Fibroblast of gingiva (primary cell): ENCODE measurements at places on chromosomes 11 and 22.

DNA sequence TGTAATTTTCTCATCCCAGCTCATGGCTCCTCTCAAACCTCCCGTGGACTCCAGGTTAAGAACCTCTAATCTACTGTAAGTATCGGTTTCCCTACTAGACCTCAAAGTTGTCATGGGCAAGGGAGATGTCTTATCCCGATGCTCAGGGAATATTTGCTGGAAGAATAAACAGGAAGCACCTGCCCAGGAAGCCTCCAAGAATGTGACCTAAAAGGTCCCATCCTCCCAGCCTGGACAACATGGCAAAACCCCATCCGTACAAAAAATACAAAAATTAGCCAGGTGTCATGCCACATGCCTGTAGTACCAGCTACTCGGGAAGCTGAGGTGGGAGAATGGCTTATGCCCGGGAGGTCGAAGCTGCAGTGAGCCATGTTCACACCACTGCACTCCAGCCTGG is 62.4 kb downstream of the APOL1 start:
- DNase-seq: no peak

DNA sequence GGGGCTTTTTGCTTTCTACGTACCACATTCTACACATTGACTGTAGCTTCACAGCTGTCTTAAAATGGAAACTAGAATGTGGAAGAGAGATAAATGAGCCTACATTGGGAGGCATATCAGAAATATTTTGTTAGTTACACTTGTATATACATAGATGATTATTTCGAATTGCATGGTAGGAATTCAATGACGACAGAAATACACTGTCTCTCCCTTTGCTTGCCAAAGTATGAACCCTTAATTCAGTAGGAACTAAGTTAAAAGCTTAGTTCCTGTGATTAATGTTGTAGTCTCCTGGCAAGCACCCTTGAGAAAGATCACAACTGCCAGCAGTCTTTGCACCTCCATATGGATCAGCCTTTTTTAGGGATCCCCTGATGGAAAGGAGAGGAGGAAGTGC is 10.1 kb downstream of the C11orf87 start:
- DNase-seq: no peak

- DNase-seq: peak; percentile 81
Observed at GRCh38 chr11:117010808-117011540, 87.3 kb downstream of the SIK3 start.

- no peak for DNase-seq
Observed at GRCh38 chr11:43489869-43490465, 131.2 kb downstream of the TTC17 start.

- DNase-seq: no peak
Observed at GRCh38 chr11:94477624-94478023, 16.0 kb downstream of the MRE11 start.

DNA sequence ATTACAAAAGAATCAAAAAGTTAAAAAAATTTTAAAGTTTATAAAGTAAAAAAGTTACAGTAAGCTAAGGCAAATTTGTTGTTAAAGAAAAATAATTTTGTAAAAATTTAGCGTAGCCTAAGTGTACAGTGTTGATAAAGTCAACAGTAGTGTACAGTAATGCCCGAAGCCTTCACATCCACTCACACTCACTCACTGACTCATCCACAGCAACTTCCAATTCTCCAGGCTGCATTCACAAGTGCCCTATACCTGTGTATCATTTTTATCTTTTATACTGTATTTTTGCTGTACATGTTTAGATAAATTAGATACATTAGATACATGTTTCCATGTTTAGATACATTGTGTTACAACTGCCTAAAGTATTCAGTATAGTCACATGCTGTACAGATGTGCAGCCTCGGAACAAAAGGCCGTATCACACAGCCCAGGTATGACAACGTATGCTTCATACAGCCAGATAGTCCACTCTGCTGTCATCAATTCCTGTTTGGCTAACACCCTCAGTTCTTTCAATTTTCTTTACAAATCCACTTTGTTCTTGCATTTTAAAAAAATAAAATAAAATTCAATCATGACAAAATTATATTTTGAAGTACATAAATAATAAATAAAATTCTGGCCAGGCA is 80.7 kb downstream of the RBFOX2 start:
- no peak for DNase-seq

- DNase-seq: no peak
Observed at GRCh38 chr22:39663751-39664150, 93.2 kb downstream of the CACNA1I start.

GRCh38 chr11:17401316-17401715 is 12.9 kb upstream of the KCNJ11 start:
- no peak for DNase-seq

DNA sequence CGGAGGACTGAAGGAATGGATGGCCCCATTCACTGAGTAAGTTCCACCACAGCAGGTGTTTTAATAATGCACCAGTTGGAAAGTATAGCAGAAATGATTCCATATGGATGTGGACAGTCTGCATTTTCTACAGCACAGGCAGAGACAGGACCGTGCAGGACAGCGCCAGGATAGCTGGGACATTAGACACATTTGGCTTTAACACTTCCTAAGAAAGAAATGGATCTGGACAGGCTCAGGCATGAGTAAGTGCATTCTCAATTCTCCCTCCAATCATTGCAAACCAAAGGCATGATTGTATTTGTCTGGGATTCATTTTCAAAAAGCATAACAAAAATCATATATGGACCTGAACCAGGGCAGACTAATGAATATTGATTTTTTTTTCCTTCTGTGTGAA is 233.0 kb upstream of the POU2AF2 start:
- DNase-seq: no peak

GRCh38 chr11:76640501-76640900 is 30.0 kb downstream of the LRRC32 start:
- DNase-seq: no peak

- peak; percentile 90 for DNase-seq
Observed at GRCh38 chr11:12157241-12157661, 46.9 kb downstream of the MICAL2 start.

GRCh38 chr22:25829237-25829636 is 87.2 kb downstream of the MYO18B start:
- DNase-seq: no peak

GRCh38 chr22:37302674-37303555 is 20.6 kb downstream of the CYTH4 start:
- DNase-seq: no peak

DNA sequence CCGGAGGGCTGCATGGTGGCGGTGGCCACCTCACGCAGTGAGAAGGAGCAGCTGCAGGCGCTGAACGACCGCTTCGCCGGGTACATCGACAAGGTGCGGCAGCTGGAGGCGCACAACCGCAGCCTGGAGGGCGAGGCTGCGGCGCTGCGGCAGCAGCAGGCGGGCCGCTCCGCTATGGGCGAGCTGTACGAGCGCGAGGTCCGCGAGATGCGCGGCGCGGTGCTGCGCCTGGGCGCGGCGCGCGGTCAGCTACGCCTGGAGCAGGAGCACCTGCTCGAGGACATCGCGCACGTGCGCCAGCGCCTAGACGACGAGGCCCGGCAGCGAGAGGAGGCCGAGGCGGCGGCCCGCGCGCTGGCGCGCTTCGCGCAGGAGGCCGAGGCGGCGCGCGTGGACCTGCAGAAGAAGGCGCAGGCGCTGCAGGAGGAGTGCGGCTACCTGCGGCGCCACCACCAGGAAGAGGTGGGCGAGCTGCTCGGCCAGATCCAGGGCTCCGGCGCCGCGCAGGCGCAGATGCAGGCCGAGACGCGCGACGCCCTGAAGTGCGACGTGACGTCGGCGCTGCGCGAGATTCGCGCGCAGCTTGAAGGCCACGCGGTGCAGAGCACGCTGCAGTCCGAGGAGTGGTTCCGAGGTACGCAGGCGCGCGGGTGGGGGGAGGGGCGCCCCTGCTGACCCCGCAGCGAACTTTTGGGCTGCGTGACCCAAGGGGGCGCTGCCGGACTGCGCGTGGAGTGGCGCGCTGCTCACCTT is 670 bp downstream of the NEFH start:
- peak; percentile 22 for DNase-seq

GRCh38 chr22:19448076-19448607 is 631 bp upstream of the C22orf39 start:
- peak; percentile 80 for DNase-seq

DNA sequence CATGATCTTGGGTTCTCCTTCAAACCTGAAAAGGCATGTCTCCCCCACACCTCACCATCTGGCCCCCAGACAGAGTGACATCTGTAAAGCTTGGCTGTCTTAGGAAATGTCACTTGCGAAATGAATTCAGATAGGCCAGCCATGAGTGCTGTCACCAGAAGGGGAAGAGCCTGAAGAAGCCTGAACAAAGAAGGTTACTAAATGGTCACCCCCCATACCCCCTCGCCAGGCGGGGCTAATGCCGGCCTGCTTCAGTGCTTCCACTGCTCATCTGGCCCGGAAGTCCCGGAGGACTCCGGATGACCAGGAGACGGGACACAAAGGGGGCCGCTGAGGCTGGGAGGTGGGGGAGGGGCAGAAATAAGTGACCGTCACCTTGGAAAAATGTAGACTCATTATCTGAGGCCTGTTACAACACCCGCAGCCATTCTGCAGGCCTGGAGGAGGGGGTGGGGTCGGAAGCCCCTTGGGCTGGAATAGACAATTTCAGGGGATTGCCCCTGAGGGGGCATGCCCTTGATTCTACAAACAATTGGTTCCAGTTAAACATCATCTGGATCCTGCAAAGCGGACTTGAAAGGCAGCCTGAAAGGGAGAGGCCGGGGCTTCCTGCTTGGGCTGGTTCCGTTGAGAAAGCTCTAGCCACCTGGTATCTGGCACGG is 43.2 kb downstream of the NAT10 start:
- DNase-seq: no peak

- DNase-seq: no peak
Observed at GRCh38 chr22:35656284-35656752, 8.1 kb downstream of the APOL6 start.

- no peak for DNase-seq
Observed at GRCh38 chr11:86234831-86235461, 9.6 kb upstream of the EED start.

- DNase-seq: peak; percentile 12
Observed at GRCh38 chr11:45982656-45983470, 60.4 kb downstream of the LARGE2 start.

DNA sequence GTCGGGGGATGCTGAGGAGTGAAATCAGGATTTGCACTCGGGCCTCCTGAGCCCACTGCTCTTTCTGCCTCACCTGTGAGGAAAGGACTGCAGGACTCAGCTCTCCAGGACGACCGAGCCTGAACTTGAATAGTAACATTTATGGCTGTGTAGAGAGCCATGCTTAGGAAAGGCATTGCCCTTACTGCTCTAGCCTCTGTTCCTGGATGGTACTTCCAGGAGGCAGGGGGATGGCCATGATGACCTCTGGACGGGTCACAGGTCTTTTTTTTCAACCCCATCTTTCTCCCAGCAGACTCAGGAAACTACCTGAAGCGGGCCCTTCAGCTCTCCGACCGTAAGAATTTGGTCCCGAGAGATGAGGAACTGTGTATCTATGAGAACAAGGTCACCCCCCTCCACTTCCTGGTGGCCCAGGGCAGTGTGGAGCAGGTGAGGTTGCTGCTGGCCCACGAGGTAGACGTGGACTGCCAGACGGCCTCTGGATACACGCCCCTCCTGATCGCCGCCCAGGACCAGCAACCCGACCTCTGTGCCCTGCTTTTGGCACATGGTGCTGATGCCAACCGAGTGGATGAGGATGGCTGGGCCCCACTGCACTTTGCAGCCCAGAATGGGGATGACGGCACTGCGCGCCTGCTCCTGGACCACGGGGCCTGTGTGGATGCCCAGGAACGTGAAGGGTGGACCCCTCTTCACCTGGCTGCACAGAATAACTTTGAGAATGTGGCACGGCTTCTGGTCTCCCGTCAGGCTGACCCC is 11.3 kb downstream of the ANKK1 start:
- no peak for DNase-seq

- peak; percentile 33 for DNase-seq
Observed at GRCh38 chr11:8739309-8739793, 56.8 kb downstream of the RPL27A start.

- peak; percentile 13 for DNase-seq
Observed at GRCh38 chr11:27394781-27395228, 31.8 kb upstream of the CCDC34 start.
